ENCODE measurements at places on chromosomes 5 and 9.

DNA sequence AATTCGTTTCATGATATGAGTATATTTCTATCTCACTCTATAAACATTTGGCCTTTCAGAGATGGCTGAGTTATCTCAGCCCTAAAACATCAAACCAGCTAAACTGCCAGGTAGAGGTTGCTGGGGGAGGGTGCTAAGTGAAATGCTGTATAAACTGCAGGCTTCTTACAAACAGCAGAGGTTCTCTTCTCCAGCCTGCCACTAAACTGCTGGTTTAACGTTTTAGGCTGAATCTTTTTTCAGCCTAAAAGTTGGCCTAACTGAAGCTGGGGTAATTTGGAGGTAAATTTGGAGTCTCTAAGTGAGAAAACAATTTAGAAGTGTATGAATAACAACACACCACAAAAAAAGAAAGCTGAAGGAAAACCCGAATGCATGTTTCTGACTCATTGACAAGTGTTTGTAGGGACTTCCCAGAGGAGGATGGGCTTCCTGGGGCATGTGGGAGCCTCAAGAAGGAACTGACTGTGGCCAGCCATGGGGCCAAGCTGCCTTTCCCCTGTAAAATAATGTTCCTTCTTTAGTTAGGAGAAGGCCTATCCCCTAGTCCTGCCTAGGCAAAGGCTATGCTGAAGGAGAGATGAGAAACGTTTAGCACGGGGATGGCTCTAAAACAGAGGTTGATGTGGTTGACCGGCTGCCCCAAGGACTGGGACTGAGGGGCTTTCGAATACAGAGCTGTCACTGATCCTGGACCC lies 44.3 kb downstream of the SLC28A3 start:
- DNase-seq, result no peak

DNA sequence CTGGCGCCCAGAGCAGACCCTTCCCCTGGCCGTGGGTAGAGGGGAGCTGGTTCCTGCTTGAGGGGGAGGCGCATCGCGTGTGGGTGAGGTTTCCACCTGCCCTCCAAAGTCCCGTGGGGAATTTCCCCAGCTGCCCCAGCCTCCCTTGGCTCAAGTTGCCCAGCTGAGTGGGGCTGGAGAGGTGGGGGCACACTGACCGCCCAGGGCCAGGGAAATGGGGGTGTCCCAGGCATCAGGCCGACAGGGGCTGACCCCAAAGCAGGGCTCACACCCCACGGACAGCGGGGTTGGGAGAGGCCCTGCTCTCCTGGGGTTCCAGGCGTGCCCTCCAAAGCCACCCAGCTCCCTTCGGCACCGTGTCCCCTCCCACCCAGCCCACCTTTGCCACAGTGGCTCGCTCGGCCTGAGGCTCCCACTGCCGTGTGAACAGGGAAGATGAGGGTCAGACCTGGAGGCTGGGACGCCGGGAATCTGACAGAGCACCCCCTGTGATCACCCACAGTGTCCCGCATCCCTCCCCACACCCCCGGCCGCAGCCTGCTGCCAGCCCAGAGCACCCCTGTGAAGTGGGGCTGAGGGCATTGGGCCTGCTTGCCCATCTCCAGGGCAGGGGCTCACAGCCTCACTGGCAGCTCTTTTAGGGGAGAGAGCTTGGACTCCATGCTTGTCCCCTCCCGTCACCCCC lies 933 bp upstream of the EGFL7 start:
- no peak for DNase-seq

DNA sequence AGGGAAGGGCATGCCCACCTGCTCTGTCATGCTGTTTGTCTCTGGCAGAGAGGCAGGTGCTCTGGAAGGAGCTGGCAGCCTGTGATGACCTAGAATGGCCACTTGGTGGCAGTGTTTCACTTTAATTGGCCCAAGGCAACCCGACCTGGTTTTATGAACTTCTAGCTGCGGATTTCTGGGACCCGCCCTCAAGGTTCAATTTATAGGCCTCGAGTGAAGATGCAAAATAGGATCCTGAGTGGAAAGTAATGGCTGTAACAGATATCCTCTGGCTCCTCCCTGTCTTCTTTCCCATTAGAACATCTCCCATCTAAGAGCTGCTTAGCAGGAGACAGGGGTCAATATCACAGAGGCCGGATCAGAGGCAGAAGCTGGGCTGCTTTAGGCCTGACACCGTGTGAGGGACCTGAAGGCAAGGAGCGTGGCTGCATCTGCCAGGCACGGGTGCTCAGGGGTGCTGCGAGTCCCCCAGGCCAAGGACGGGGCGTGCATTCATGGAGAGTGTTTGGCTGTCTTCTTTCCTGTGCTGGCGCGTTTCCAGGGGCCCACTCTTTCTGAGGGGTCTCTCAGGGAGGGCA lies 56.7 kb upstream of the SLC28A3 start:
- DNase-seq, result no peak

DNA sequence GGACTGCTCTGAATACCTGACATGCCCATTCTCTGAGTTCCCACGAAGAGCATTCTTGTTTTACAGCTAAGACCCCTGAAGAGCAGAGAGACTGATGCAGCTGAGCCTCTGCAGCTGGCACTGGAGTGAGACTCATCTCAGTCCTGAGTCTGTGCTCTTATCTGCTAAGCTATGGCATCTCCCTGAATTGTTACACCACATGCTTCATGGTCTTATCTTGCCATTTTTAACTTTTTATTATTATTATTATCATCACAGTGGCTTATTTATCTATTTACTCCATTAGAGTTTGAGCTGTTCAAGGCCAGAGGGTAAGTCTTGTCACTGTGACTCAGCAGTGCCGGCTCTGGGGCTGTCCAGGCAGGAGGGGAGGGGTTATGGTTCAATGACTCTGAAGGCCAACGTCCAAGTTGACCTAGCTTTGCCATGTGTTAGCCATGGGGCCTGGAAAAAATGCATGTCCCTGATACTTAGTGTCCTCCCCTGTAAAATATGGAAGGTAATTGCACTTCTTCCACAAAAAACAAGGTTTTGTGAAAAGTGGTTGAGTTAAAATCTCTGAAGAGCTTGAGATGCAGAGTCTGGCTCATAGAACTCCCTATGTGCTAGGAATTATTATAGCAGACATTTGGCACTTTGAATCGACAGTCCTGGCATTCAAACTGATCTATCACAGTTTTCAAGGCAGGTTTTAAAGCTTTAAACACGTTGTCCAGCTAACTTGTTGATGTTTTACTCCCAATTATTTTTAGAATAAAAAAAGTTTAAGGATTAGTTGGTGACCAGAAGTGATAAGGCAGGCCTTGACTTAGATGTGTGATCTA lies 94.6 kb downstream of the ALDH1A1 start:
- no peak for DNase-seq

GRCh38 chr5:178199581-178200434 lies 4.5 kb upstream of the HNRNPAB start:
- no peak for DNase-seq

GRCh38 chr9:38687389-38687842 lies 32.5 kb downstream of the FAM240B start:
- no peak for DNase-seq

- no peak for DNase-seq
These were observed 15.2 kb downstream of the ENHO start for GRCh38 chr9:34507556-34507955.

DNA sequence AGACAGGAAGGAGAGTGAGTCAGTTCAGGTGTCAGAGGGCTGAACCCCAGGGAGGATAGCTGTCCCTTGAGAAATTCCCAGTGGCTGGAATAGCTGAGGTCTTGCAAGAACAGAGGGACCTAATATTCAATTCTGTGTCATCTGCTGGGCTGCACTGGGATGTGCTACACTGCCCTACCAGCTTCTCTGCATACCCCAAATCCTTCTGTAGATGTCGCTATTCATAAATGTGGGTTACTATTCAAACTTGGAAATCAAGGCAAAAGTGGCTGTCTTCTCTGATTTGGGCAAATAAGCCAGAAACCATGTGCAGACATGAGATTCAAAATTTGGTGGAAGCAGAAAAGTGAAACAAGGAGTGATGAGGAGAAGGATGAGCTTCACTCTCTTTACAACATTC lies 16.3 kb downstream of the TNFSF8 start:
- DNase-seq, result no peak

DNA sequence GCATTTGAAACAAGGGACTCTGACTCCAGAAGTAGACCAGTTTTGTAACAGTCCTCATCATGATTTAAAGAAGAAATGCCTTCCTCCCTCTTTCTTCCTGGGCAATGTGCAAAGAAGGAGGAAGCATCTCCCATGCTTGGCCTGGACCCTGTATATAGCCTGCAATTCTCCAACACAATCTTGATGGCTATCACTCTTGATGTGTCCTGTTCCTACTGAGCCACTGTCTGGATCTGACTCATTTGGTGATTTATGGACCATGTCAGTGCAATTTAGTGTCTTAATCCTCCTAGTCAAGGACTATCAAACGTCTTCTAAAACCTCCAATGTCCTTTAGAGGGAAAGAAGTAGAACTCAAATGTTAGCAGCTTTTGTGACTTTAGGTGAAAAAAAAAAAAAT lies 697.3 kb downstream of the TLR4 start:
- no peak for DNase-seq

- DNase-seq, result no peak
These were observed 246.9 kb downstream of the CYLC2 start for GRCh38 chr9:103242025-103242424.

- no peak for DNase-seq
These were observed 74.0 kb downstream of the UBAP1 start for GRCh38 chr9:34252670-34253459.

GRCh38 chr5:34475249-34475966 lies 180.7 kb upstream of the RAI14 start:
- DNase-seq, result no peak

DNA sequence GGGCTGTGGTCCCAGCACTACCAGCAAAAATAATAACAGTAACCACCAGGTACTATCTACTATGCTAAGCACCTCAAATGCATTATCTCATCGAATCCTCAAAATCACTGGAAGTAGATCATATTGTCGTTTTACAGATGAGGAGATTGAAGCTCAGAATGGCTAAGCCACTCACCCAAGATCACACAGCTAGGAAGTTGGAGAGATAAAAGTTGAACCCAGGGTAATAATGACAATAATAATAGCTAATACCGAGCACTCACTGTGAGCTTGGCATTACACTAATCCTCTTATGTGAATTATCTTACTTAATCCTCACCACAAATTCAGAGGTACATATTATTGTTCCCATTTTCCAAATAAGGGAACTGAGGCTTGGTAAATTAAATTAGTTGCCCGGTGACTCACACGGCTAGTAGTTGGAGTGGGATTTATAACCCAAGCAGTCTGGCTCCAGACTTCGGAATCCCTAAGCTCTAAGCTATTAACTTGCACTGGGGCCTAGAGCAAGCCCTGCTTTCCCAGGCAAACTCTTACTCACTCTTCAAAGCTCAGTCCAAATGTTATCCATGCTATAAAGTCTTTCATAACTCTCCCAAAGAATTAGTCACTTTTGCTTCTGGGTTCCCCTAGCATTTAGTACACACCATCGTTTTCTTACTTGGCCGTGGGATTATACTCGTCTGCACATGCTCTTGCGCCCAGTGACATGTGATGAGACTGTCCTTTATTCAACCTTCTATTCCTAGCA lies 3.8 kb downstream of the ARSI start:
- DNase-seq, result no peak

- DNase-seq, result no peak
These were observed 40.9 kb upstream of the PWWP2A start for GRCh38 chr5:160159991-160160792.

DNA sequence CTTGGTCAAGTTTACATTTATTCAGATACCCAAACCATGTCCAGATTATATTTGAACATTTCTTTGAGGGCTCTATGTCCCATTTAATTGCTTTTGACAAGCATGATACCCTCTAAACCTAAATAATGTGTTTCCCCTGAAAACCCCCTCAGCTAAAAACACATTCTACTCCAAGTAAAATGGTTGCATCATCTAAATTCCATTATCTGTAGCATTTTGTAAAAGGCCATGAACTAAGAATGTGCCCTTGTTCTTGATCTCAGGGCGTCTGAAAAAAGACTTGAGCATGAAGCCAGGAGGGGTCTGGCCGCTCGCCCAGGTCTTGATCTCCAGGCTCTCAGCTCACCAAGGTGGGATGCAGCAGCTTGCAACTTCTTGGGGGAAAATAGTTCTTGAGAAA lies 53.5 kb upstream of the ERCC6L2 start:
- no peak for DNase-seq

DNA sequence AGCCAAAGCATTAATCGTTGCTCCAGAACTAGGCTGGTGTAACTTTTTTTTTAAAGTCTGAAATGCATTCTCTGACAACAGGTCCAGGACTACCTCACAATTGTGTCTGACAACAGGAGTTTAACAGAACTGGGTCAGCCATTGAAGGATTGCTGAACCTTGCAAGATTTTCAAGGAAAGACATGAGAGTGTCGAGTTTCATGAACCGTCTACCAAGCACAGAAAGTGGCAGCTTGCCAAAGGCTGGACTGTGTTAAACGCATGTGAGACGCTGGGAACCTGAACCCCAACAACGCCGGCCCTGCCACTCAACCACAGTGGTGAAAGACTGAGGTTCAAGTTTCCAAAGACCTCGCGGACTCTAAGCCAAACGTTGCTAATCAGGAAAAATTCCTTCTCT lies 79.1 kb downstream of the LHFPL2 start:
- no peak for DNase-seq

GRCh38 chr5:6490693-6491092 lies 42.0 kb downstream of the UBE2QL1 start:
- no peak for DNase-seq

GRCh38 chr5:116445311-116445710 lies 129.3 kb downstream of the SEMA6A start:
- DNase-seq, result no peak

DNA sequence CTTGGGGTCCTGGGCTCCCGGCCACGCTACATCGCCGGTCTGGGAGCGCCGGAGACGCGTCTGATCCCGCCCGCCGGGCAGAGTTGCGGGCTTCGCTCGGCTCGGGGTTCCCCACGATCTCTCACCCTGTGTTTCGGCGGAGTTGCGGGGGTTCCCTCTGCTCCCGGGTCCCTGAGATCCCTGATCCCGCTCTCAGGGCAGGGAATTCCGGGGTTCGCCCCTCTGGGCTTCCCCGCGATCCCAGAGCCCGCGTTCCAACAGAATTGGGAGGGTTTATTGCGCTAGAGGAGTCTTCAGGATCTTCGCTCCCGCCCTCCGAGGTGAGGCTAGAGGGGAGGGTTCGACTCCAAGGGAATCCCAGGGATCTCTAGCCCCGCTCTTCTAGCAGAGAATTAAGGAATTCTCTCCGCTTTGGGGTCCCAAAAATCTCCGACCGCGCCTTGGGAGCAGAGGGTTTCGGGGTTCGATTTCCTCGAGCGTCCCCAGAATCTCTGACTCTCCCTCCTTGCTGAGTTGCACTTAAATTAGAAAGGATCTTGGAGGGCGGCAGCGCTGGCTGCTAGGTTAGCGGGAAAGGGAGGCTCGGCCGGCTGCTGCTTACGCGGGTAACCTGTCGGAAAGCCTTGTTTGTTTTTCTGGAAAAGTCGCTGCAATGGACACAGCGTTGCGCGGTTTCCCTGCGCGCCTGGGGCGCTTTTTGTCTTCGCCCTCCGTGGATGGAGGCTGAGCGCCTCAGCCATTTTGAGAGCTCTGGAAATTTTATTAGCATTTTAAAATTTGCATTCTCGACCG lies 1.3 kb downstream of the DMRT1 start:
- no peak for DNase-seq

GRCh38 chr9:130043654-130044623 lies 950 bp upstream of the FNBP1 start:
- DNase-seq, result no peak

All from SIG-M5 (cell line).